ENCODE measurements at places on chromosomes 4 and X.

- no peak for DNase-seq
Observed at GRCh38 chr4:8855818-8856245, 15.8 kb downstream of the HMX1 start.

DNA sequence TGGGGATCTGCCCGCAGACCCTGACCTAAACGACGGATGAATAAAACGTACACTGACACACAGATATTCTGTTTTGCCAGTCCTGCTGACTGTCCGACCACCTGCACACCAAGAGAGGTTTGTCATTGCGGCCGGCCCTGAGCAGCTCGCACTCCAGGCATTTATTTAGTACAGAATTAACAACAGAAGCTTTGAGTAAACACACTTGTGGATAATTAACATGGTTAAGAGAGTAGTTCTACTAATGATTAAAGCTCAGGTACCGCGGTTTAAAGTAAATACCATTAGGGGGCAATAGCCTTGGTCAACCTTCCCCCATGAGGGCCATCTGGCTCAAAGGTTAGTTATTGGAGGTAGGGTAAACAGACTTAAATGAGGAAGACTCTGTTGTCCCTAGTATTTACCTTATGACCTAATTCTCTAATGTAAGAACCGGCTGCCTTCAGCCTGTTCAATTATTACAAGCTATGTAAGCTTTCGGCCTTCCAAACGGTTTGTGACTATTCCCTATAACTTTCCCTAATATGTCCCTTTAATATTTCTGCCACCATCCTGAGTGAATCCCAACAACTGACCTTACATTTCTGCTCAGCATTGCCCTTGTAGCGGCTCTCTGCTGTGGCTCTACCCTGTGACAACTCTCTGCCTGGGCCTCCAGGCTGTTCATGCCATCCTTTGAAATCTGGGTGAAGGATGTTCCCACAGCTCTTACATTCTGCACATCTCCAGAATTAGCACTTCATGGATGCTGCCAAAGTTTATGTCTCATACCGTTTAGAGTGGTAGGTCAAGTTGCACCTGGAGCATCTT, 46.9 kb upstream of the SYTL5 start:
- no peak for DNase-seq

- DNase-seq = no peak
Observed at GRCh38 chr4:14920759-14921320, 81.4 kb upstream of the CPEB2 start.

- DNase-seq = no peak
Observed at GRCh38 chr4:156771171-156771837, 200.3 kb downstream of the PDGFC start.

GRCh38 chrX:13110433-13111324, 66.3 kb upstream of the FAM9C start:
- no peak for DNase-seq

DNA sequence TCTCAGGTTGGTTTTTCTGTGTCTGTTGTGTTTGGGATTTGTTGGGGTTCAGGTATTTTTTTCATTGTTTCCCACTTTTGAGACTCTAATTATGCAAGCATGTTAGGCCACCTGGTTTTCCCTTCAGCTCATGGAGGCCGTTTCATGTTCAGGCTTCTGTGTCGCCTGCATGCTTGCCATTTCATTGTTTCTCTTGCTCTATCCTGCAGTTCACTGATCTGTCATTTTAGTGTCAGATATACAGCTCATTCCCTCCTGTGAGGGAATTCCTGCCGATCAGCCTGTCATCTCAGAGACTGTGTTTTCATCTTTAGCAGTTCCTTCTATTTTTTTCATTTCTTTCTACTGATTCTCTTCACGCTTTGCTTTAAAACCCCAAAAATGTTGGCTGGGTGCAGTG, 49.4 kb upstream of the HGFAC start:
- DNase-seq = no peak

DNA sequence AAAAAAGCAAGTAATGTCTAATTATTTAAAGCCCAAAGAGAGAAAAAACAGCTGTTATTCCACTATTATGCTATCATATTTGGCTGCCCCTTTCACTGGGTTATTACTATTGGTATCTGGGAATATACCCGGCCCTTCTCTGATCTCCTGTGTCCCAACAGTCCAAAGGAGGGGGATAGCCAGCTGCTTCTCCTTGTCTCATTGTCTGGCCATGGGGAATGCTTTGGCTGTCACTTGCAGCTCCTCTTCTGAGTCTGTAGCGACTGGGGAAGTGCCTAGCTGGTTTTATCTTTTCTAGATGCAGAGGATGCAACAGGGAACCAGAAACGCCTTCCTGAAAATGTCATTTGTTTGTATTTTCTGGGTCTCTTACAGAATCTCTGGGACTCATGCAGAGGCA, 33.9 kb downstream of the MGARP start:
- no peak for DNase-seq

GRCh38 chrX:27085346-27085745, 377.8 kb downstream of the PPP4R3C start:
- DNase-seq = no peak

GRCh38 chr4:96833831-96834230, 993.9 kb downstream of the PDHA2 start:
- DNase-seq = no peak

DNA sequence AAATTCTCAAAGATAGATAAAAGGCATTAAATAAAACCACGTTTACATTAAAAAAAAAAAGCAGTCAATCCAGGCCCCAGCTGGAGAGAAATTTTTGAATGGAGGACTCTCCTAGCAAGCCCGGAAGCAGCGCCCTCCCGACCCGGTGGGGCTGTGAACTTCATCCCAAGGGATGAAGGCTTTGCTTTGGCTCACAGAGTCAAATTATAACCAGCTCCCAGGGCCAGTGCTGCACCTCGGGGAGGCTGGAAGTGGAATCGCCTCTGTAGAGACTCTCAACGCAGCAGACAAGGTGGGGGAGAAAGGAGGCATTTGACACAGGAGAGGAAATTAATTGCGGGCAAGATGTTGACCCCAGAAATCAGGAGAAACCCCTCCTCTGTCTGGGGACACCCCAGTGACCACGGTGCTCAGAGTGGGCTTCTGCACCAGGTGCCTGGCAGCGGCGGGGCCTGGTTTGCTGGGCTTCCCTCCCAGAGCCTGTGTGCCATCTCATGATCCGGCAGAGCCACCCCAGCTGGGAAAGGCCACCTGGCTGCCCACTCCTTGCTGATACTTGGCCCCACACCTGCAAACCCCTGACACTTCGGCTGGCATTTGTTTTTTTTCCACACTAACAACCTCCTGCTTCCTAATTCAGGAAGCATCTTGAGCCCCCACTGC, 71.7 kb downstream of the ABLIM2 start:
- DNase-seq = no peak

- DNase-seq = no peak
Observed at GRCh38 chr4:182286035-182286434, 42.8 kb downstream of the TENM3 start.

DNA sequence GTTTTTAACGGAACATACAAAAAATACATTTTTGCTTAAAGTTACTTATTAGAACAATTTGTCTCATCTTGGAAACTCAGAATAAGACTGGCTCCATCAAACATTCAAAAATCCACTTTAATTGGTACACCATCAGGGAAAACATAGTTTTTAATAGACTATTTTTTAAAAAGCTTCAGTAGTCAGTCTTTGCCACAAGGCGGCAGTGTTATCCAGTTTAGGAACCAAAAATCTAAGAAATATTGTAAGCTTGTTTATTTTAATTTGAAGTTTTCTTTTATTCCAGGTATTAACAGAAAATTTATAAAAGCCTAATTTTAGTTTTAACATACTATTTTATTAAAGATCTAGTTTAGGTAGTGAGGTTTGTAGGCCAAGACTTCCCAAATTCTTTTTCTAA, 107.7 kb downstream of the APOOL start:
- no peak for DNase-seq

GRCh38 chrX:154123241-154124219, 20.5 kb upstream of the OPN1LW start:
- no peak for DNase-seq

GRCh38 chrX:56314334-56314733, 82.2 kb downstream of the KLF8 start:
- no peak for DNase-seq

DNA sequence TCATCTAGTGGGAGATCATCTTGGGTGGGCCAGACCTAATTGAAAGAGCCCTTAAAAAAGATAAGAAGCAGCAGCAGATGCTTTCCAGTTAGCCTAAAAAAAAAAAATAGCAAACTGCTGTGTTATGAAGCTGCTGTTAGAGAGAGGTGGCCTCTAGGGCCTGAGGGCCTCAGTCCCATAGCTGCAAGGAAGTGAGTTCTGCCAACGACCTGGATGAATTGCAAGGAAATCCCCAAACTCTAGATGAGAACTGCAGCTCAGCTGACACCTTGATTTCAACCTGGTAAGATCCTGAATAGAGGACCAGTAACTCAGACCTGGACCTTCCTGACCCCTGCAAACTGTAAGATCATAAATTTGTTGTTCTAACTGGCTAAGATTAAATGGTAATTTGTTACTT, 275.2 kb downstream of the TENM3 start:
- no peak for DNase-seq

- DNase-seq = no peak
Observed at GRCh38 chr4:53633608-53634007, 42.3 kb upstream of the LNX1 start.

DNA sequence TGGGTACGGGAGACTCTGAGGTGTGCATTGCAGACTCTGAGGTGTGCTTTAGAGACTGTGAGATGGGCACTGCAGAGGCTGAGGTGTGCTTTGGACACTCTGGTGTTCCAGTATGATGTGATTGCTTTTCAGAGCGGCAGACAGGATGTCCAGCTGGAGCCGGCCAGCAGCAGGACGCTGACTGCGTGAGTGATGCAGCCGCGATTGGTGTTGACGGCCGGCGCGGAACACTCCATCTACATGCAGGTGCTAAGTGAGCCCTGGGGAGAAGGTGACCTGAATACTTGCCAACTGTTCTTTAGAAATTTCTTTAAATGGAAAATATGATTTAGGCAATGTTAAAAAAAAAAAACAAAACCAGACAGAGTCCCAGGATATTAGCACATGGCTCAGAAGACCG, 103.1 kb upstream of the PPP2R3B start:
- DNase-seq = no peak

DNA sequence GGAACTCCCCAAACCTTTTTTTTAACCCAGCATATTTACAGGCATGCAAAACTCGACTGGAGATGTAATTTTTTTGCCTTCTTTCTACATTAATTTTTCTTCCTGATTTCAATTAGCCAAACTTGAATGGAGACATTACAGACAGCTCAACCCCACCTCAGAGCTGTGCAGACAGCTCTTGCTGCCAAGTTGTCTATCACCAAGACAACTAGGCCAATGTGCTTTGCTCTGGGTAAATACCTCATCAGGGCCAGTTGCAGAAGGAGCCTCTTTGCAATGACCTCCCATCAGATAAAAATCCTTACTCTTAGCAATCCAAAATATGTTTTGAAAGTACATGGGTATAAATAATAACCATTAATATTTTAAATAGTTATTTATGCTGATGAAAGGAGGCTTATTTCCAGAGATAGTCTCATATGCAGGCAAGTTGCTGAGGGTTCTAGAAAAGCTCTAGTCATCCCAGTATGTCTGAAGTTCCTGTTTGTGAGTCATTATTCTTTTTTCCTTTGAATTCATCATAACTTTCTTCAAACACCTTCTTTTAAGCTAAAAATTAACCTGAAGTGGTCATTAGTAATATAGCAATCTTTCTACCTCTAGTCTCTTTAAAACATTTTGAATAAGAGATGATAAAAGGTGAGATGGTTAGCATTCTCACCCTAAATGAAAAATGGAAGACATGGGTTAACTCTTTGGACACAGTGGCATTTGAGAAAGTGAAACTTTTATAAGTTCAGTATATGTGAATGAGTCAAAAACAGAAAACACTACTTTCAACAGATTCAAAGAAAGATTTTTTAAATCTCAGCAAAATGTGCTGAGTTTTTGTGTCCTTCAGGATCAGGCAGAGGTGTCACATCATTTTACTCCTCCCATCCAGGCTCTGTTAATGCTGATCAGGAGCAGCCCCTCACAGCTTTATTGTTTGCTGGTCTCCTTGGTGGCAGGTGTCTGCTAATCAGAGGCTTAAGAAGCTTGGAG, 475.5 kb upstream of the FGF16 start:
- DNase-seq = peak; percentile 0

DNA sequence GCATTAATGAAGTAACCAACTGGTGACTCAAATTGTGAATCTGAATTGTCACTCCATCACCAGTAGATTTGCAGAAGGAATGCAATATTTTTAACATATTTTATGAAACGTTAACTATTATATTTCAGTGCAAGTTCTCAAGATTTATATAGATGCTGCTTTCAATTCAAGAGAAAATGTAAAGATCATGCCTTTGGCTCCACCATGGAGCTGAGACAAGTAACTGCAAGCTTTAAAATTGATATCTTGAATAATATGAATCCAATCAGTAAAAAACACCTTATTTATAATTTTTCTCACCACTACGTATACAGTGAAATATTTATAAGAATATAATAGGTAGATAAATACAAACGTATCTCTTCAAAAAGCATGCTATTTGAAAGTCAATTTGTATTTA, 27.8 kb upstream of the GALNTL6 start:
- DNase-seq = no peak

GRCh38 chr4:20432088-20432487, 180.4 kb downstream of the SLIT2 start:
- DNase-seq = no peak

DNA sequence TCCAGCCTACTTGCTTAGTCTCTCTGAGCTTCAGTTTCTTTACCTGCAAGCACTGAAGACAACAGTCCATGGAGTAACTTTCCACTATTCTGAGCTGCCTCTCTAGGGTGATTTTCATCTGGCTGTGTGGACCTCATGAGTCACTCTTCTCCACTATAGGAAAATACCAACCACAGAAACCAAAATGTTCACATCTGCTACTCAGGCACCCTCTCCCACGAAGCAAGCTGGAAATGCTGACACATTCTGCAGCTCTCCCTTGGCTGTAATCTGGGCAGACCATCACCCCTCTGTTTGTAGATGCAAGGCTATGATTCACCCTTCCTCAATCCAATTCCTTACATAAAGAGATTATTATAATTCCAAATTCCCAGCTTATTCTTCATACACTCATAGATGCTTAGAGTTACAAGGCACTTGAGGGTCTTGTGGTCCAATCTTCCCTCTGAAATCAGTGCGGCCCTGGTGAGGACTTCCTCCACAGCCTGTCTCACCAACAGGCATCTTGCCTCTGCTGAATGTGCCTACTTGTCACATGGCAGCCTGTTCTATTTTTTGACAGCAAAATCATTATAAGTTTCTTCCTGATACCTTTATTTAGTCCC, 97.0 kb upstream of the LNX1 start:
- DNase-seq = peak; percentile 26

GRCh38 chr4:11878241-11878640, 449.5 kb upstream of the HS3ST1 start:
- no peak for DNase-seq

DNA sequence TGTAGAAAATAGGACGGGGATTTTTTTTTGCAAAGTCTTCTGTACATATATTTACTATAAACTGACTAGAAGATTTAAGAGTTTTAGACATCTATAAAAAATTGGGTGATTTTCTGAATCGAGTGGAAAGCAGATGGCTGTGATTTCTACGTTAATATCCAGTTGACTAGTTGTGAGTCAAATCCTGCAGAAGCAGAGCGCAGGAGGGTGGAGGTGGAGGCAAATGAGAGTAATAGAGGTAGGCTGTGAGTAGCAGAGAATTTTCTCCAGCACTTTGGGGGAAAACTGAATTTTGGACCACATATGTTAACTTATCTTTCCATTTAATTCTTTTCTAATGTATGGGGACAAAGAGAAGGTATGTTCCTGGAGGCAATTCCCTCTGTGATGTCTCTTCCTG, 82.1 kb upstream of the SOX3 start:
- no peak for DNase-seq

All from activated CD4-positive, alpha-beta T cell treated with anti-CD3 and anti-CD28 coated beads, Interleukin-2, amount 50 U/mL, for 48 hours (primary cell).